ENCODE measurements at places on chromosomes 7 and 10.

- no peak for DNase-seq
These were observed 106.6 kb downstream of the RAPGEF5 start for GRCh38 chr7:22250390-22250789.

GRCh38 chr7:50791363-50791937 lies 8.8 kb upstream of the GRB10 start:
- no peak for DNase-seq

DNA sequence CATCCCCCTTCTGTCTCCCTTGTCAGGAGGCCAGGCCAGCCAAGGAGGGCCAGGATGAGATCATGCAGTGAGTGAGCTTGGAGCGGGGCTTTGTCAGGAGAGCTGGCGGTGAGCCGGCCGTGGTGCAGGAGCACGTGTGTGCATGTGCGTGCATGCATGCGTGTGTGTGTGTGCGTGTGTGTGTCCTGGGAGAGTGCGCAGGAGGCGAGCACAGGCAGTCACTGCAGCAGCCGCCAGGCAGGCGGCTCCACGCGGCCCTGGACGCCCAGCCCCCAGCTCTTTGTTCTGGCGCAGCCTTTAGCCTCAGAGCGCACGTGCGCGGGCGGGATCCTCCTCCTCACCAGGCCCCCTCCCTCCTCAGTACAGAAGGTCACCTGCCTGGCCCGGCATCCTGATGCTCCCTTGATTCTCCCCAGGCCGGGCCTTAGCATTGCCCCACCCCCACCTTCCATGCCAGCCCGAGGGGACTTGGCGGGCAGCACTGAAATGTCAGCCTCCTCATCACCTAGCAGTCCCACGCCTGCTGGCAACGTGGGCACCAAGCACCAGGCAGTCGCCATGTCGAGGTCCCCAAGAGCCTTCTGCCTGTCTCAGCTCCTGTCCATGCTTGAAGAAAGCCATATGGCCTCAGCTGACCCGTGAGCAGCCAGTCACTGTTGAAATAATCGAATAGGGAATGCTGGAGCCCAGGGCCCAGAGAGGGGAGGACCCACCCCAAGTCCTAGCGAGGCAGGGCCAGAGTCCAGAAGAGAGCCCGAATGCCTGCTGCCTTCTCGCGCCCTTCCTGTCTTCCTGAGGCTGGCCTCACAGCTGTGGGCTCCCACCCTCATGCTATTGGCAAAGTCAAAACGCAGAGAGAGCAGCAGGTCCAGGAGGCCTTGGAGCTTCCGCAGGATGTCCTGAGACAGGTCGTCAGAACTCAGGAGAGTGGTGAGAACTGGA lies 125.9 kb upstream of the PPIF start:
- DNase-seq = peak; percentile 60

- DNase-seq = no peak
These were observed 461.2 kb downstream of the INHBA start for GRCh38 chr7:41241641-41242040.

- no peak for DNase-seq
These were observed 47.9 kb downstream of the RBM33 start for GRCh38 chr7:155692317-155692716.

GRCh38 chr7:6725003-6725402 lies 18.3 kb upstream of the ZNF12 start:
- DNase-seq = peak; percentile 84

GRCh38 chr10:53983431-53983830 lies 817.6 kb downstream of the PCDH15 start:
- DNase-seq = no peak

GRCh38 chr7:99707096-99707495 lies 27.3 kb upstream of the CYP3A5 start:
- no peak for DNase-seq

GRCh38 chr7:127873715-127874636 lies 157.3 kb downstream of the LRRC4 start:
- no peak for DNase-seq

- no peak for DNase-seq
These were observed 42.2 kb upstream of the GRB10 start for GRCh38 chr7:50824882-50825281.

DNA sequence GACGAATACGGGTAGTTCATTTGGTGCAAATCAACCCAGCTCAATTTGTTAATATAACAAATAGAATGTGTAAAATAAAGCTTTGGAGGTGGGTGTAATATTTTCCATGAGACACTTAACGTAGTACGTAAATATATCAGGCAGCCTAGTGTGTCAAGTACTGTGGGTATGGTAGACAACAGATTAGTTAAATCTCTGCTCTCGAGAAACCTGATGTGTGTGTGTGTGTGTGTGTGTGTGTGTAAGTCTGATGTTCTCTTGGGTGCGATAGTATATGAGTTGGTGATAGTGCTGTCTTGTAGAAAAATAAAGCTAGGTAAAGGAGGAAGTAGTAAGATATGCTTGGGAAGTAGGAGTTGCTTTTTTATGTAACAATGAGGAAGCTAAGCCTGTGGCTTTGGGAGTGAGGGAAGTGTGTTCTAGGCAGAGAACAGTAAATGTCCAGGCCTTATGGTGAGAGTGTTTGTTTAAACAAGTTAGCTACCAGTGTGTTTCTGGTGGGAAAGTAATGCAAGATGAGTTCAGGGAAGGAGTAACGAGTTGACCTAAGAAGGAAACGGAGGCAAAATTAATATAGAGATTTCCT lies 26.1 kb downstream of the WAC start:
- DNase-seq = no peak

Data from Peyer's patch (tissue), 4 donors.